ENCODE measurements at places on chromosomes 6 and 20. TPM values are rescaled to one million over a fixed set of nuclear protein-coding genes. Genes with fewer than 3 reads are reported as not detected.

The PRELID3B gene
- 30.5 TPM for total RNA-seq

The C6orf15 gene
- not detected for total RNA-seq

The CRISP2 gene
- total RNA-seq: not detected

The MEP1A gene
- total RNA-seq: not detected

The TXLNB gene
- total RNA-seq: 1.7 TPM

The ELOVL2 gene
- total RNA-seq: 2.9 TPM

The COL12A1 gene
- 275 TPM for total RNA-seq

The MMS22L gene
- 8.8 TPM for total RNA-seq

The TP53TG5 gene
- total RNA-seq: not detected

The RNF39 gene
- not detected for total RNA-seq

The SIRPD gene
- total RNA-seq: not detected

The ZNFX1 gene
- 40.7 TPM for total RNA-seq

The SALL4 gene
- 2.6 TPM for total RNA-seq

The HMGN3 gene
- total RNA-seq: 66.2 TPM

The OR12D3 gene
- not detected for total RNA-seq

The CLDN20 gene
- total RNA-seq: 2.2 TPM

The MUC22 gene
- not detected for total RNA-seq

The THBS2 gene
- total RNA-seq: 104 TPM

The LY6G5C gene
- total RNA-seq: 2.1 TPM

The LRRN4 gene
- total RNA-seq: 0.36 TPM

The KIF25 gene
- 1.6 TPM for total RNA-seq

The PPP1R3D gene
- 8.2 TPM for total RNA-seq

The BPIFB6 gene
- not detected for total RNA-seq

The CRISP3 gene
- total RNA-seq: 1.1 TPM

The HIVEP1 gene
- 48.6 TPM for total RNA-seq

The C6orf132 gene
- 2.6 TPM for total RNA-seq

The MICB gene
- 2.9 TPM for total RNA-seq

The CCDC28A gene
- 16.8 TPM for total RNA-seq

The FRS3 gene
- total RNA-seq: 6.5 TPM

The GLYATL3 gene
- total RNA-seq: not detected

The UNC5CL gene
- total RNA-seq: 1.6 TPM

The PRL gene
- 0.36 TPM for total RNA-seq

The LCA5 gene
- total RNA-seq: 11.0 TPM

The BHLHE23 gene
- total RNA-seq: not detected

The ADGRF5 gene
- total RNA-seq: 23.8 TPM

The MAP7 gene
- total RNA-seq: 1.2 TPM

The SMOC2 gene
- total RNA-seq: 45.6 TPM

The SASH1 gene
- 118 TPM for total RNA-seq

The TRIM15 gene
- total RNA-seq: not detected

The PPIL4 gene
- total RNA-seq: 37.4 TPM

The HTR1E gene
- not detected for total RNA-seq

The SMLR1 gene
- not detected for total RNA-seq

The GNL1 gene
- 63.3 TPM for total RNA-seq

The GTF2H4 gene
- 30.4 TPM for total RNA-seq

The ARFGAP1 gene
- total RNA-seq: 81.6 TPM

The BEND6 gene
- total RNA-seq: 4.4 TPM

The GLP1R gene
- 1.6 TPM for total RNA-seq

The OR2J2 gene
- total RNA-seq: not detected

The PAX1 gene
- total RNA-seq: 0.27 TPM

The NEDD9 gene
- 55.4 TPM for total RNA-seq
